CD4-positive, alpha-beta T cell treated with Interleukin-2 at 100 ng/mL for 4 hours (primary cell): ENCODE measurements at places on chromosomes 1 and 21.

GRCh38 chr1:30681782-30682181 lies 41.6 kb downstream of the MATN1 start:
- no peak for DNase-seq

- DNase-seq: no peak
These were observed 20.7 kb downstream of the CD34 start for GRCh38 chr1:207890136-207890738.

GRCh38 chr1:204151552-204152309 lies at the start of gene ETNK2:
TSS of gene ETNK2 (minus strand) at chr1:204152044. CDS start at chr1:204151852, 192 bp downstream.
- DNase-seq: peak; percentile 47

- DNase-seq: no peak
These were observed 57.5 kb upstream of the SDC3 start for GRCh38 chr1:30965924-30966599.

GRCh38 chr21:36211660-36212512 lies 55.3 kb downstream of the DOP1B start:
- DNase-seq: no peak
